Upper lobe of right lung (tissue), 1 donor: ENCODE measurements at places on chromosomes 7 and 10. TPM values are rescaled to one million over a fixed set of nuclear protein-coding genes. Genes with fewer than 3 reads are reported as not detected.

DNA sequence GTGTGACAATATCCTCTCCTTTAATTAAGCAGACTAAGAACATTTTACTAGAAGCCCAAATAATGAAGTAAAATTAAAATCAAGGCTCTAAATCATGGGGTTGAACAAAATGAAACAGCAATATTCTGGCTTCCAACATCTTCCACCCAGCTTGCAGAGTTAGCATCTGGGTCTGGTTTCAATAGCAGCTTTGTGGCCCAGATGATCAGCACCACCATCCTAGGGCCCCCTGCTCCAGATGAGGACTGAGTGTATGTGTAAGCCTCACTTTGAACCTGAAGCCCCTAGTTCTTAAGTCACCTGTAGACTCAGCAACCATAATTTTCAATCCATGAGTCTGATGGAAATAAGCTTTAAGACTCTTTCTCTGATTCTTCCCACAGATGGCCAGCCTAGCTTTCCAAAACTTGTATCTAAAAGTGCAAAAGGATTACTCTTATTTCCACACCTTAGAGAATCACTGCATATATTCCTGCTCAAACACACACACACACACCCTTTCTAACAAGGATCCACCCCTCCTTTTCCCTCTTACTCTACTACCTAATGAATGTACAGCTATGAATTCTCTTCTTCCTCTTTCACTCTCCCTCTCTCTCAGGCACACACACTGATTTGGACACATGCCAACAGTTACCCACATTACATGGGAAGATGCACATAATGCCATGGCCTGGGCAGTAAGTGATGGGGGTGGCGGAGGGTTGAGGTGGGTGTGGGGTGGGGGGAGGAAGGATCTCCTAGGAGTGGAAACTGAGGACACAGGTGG lies 3.5 kb downstream of the DENND11 start:
- H3K27ac ChIP-seq = no peak overlapping the region
- no peak overlapping the region for H3K4me3 ChIP-seq
- H3K36me3 ChIP-seq = no peaks in the 10 kb centered on the region
- DNase-seq = no peak
- H3K4me1 ChIP-seq = peaks cover 40% of the 10 kb centered on the region

GRCh38 chr7:97013134-97013844 lies 7.9 kb downstream of the DLX6 start:
- no peak overlapping the region for H3K27ac ChIP-seq
- no peaks in the 10 kb centered on the region for H3K36me3 ChIP-seq
- H3K27me3 ChIP-seq = peaks cover 96% of the 10 kb centered on the region

GRCh38 chr7:132738254-132738653 lies 162.0 kb upstream of the PLXNA4 start:
- no peak for DNase-seq
- H3K4me3 ChIP-seq = no peak overlapping the region
- H3K36me3 ChIP-seq = no peaks in the 10 kb centered on the region
- no peak overlapping the region for H3K27ac ChIP-seq
- peaks cover 11% of the 10 kb centered on the region for H3K4me1 ChIP-seq

Gene ELN
- total RNA-seq = 231 TPM

DNA sequence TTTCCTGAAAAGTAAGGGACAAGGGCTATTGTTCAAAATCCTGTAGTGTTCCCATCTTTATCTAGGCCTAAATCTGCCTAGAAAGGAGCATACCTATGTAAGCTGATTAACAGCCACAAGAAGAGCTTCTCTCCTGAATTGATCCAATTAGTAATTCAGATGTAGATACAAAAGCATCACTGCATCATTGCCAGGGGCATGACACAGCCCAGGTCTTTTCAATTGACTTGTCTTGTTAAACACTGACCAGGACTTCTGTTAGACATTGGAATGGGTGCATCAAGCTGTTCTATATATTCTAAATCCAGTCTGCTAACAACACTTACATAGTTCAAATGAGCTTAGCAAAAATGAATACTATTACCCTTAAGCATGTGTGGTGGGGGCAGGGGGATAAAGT lies 589.2 kb downstream of the INHBA start:
- no peak overlapping the region for H3K27ac ChIP-seq
- DNase-seq = no peak
- H3K36me3 ChIP-seq = no peaks in the 10 kb centered on the region
- no peak overlapping the region for H3K4me3 ChIP-seq

DNA sequence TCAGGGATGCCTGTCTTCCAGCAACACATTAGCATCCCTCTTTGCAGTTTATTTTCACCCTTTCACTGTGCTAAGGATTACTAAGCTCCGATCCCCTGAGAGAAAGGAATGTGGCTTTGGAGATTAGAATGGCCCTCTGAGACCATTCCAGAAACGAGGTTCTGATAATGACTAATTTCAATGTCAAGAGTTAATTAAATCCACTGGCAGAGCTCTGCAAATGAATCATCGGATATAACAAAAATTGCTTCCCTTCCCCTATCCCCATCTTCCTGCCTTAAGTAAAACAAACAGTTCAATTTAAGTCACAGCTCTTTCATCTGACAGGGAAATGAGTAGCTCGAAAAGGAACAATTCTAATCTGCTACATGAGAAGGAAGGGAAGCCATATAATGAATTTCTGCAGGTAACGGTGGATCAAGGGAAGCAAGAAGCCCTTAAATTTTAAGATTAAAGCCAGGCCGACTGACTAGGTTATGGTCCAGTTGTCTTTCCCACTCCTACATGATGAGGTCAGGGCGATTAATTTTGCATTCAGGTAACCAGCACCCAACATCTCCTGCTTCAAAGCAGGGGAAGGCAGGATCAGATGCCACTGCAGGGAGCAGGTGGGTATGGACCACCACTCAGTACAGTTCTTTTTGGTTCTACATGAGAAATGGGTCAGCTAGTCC lies 50.5 kb downstream of the MALSU1 start:
- no peak overlapping the region for H3K4me3 ChIP-seq
- H3K4me1 ChIP-seq = no peaks in the 10 kb centered on the region
- no peaks in the 10 kb centered on the region for H3K27me3 ChIP-seq
- no peaks in the 10 kb centered on the region for H3K36me3 ChIP-seq
- DNase-seq = no peak
- H3K27ac ChIP-seq = no peak overlapping the region

Gene ANKIB1
- total RNA-seq = 50.1 TPM
